ENCODE measurements at places on chromosomes 12 and 14.

DNA sequence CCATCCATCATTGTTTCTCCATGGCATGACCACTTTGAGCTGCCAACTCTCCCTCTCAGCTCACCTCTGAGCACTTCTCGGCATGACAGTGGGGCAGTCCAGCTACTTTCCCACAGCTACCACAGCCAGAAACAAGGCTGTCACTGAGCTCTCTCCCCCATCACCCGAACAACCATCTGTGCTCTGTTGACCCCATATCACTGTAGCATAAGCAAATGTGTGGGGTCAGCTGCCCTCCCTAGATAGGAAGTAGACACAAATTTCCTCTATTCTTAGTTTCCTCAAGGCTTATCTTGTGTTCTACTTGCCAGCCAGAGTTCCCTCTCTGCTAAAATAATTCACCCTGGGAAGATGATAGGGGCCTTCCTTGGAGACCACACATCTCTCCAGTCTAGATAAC, 82.6 kb upstream of the FUT8 start:
- no peak for DNase-seq
- no peaks in the 10 kb centered on the region for H3K36me3 ChIP-seq
- no peaks in the 10 kb centered on the region for H3K27me3 ChIP-seq
- no peak overlapping the region for H3K27ac ChIP-seq

GRCh38 chr14:100309028-100309737, 2.9 kb upstream of the SLC25A29 start:
- H3K4me3 ChIP-seq: no peak overlapping the region
- no peak overlapping the region for H3K27ac ChIP-seq
- peaks cover 9% of the 10 kb centered on the region for H3K4me1 ChIP-seq
- no peak for DNase-seq
- no peaks in the 10 kb centered on the region for H3K36me3 ChIP-seq

DNA sequence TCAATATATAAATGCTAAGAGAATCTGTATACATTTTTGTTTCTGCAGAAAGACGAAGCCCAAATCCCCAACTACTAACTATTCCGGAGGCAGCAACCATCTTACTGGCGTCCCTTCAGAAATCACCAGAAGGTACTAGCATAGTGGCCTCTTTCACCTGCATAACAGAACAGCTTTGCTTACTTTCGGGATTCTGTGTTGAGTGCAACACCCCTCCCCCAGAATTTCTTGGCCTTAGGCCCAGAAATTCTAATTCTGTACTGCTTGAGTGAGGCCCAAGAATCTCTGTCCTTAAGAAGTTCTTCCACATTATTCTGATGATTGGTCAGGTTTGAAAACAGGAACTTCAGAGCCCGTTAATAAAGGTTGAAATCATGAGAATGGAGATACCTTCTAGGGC, 2.9 kb downstream of the SPX start:
- no peak overlapping the region for H3K4me3 ChIP-seq
- no peak overlapping the region for H3K27ac ChIP-seq
- no peak for DNase-seq
- peaks cover 14% of the 10 kb centered on the region for H3K27me3 ChIP-seq
- H3K4me1 ChIP-seq: no peaks in the 10 kb centered on the region
- H3K36me3 ChIP-seq: no peaks in the 10 kb centered on the region

DNA sequence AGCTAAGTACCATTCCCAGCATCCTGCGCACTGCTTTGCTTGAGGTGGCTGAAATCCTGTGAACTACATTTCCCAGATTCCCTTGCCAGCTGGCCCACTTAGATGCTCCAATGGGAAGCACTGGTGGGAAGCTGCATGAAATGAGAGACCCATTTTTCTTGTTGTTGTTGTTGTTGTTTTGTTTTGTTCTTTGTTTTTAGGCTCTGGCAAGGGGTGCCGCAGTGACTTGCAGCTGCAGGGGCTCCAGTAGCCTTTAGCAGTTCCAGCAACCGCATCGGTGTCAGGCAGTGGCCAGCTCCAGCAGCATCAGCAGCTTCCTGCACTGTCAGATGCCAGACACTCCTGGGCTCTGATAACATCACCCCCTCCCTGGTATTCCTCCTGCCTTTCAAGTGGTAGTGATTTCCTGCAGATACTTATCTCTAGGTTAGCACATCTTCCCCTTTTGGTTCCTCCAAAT, 8.8 kb upstream of the EGLN3 start:
- DNase-seq: no peak
- H3K36me3 ChIP-seq: no peaks in the 10 kb centered on the region
- no peaks in the 10 kb centered on the region for H3K4me1 ChIP-seq
- H3K4me3 ChIP-seq: no peak overlapping the region
- H3K27ac ChIP-seq: no peak overlapping the region
- H3K27me3 ChIP-seq: peaks cover 7% of the 10 kb centered on the region

GRCh38 chr12:120239776-120240494, 25.6 kb downstream of the PXN start:
- H3K4me1 ChIP-seq: peaks cover 86% of the 10 kb centered on the region
- 0 out of 2 replicates have a peak overlapping the region, but pooled peaks have one; percentile 13 for H3K27ac ChIP-seq

- no peak for DNase-seq
- peaks cover 21% of the 10 kb centered on the region for H3K27me3 ChIP-seq
- H3K27ac ChIP-seq: no peak overlapping the region
- H3K4me1 ChIP-seq: no peaks in the 10 kb centered on the region
- no peaks in the 10 kb centered on the region for H3K36me3 ChIP-seq
- no peak overlapping the region for H3K4me3 ChIP-seq
Measured at GRCh38 chr14:101184572-101184971, 281.1 kb upstream of the RTL1 start.

DNA sequence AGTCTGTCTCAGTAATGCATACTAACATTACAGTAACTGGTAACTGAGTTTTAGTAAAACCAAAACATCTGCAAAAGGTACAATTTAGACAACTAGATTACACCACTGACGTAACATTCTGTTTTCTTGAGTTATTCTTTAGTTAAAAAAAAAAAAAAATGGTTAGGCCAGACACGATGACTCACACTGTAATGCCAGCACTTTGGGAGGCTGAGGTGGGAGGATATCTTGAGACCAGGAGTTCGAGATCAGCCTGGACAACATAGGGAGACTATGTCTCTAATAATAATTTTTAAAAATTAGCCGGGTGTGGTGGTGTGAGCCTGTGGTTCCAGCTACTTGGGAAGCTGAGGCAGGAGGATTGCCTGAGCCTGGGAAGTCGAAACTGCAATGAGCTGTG, 34.1 kb downstream of the AP5M1 start:
- no peaks in the 10 kb centered on the region for H3K4me1 ChIP-seq
- H3K27ac ChIP-seq: no peak overlapping the region
- H3K4me3 ChIP-seq: no peak overlapping the region
- DNase-seq: no peak
- H3K27me3 ChIP-seq: peaks cover 4% of the 10 kb centered on the region
- H3K36me3 ChIP-seq: no peaks in the 10 kb centered on the region

DNA sequence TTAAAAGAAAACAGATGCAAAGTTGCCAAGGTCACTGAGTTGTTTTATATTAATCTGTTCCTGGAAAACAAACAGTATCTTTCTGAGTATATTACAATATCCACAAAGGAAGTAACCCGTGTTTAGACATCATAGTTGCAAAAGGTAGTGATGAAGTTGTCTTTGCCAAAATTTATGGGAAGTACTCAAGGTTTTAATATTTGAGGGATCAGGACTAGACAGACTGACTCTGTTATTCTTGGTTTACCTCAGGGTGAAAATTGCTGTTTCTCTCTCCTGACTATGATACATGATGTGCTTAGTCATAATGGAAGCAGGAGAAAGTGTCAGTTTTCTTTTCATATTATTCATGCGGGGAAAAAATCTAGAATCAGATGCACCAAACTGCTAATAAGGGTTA, 28.3 kb downstream of the TMEM233 start:
- no peaks in the 10 kb centered on the region for H3K4me1 ChIP-seq
- no peaks in the 10 kb centered on the region for H3K36me3 ChIP-seq
- H3K4me3 ChIP-seq: no peak overlapping the region
- H3K27me3 ChIP-seq: no peaks in the 10 kb centered on the region
- H3K27ac ChIP-seq: no peak overlapping the region

- H3K4me3 ChIP-seq: no peak overlapping the region
- H3K36me3 ChIP-seq: no peaks in the 10 kb centered on the region
- no peak for DNase-seq
- H3K27ac ChIP-seq: no peak overlapping the region
- H3K4me1 ChIP-seq: no peaks in the 10 kb centered on the region
Measured at GRCh38 chr14:58597041-58597440, 40.7 kb upstream of the DACT1 start.

GRCh38 chr14:58397156-58397555, 1.4 kb downstream of the TOMM20L start:
- H3K27ac ChIP-seq: no peak overlapping the region
- no peak for DNase-seq
- H3K4me3 ChIP-seq: no peak overlapping the region
- H3K4me1 ChIP-seq: no peaks in the 10 kb centered on the region
- no peaks in the 10 kb centered on the region for H3K36me3 ChIP-seq

- peaks cover 10% of the 10 kb centered on the region for H3K4me1 ChIP-seq
- no peak overlapping the region for H3K4me3 ChIP-seq
- no peak for DNase-seq
- no peak overlapping the region for H3K27ac ChIP-seq
Measured at GRCh38 chr12:94700662-94701061, 50.3 kb upstream of the TMCC3 start.

DNA sequence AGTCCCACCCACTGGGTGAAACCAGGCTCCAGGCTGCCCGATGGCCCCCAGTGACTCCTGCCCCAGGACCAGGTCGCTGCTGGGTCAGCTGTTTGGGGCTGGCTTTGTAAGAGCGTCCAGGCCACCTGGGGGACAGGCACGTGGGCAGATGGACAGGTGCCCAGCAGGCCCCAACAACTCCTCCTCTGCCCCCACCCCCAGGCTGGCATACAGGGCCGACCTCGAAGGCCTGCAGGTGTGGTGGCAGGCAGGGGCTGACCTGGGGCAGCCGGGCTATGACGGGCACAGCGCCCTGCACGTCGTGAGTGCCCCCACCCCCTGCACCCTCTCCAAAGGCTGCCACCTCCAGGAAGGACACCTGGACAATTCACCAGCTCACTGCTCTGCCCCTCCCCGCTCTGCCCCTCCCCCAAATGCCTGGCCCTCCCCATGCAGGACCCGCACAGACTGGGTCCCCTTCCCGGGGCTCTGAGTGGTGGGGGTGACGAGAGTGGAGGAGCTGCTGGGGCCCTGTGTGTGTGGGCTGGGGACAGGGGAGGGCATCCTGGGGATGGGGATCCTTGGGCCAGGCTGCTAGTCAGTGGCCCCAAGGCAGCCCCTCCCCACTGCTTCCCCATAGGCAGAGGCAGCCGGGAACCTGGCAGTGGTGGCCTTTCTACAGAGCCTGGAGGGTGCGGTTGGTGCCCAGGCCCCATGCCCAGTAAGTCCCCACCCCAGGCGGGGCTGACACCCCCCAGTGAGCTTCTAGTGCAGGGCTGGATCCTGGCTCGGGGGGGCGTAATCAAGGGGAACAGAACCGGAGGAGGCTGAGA, 26.0 kb downstream of the ASPG start:
- no peak for DNase-seq
- peaks cover 4% of the 10 kb centered on the region for H3K27me3 ChIP-seq
- no peaks in the 10 kb centered on the region for H3K36me3 ChIP-seq
- no peak overlapping the region for H3K27ac ChIP-seq

Measured in HFFc6 (cell line).